ENCODE measurements at places on chromosomes 2 and 18. TPM values are rescaled to one million over a fixed set of nuclear protein-coding genes. Genes with fewer than 3 reads are reported as not detected.

The MRPL44 gene
- total RNA-seq = 36.1 TPM

The MEIS1 gene
- 11.8 TPM for total RNA-seq

The MLPH gene
- 27.2 TPM for total RNA-seq

The BCL2L11 gene
- total RNA-seq = 16.4 TPM

The GPAT2 gene
- 5.7 TPM for total RNA-seq

The CDH19 gene
- total RNA-seq = not detected

The SMCHD1 gene
- 24.8 TPM for total RNA-seq

The PSTPIP2 gene
- 8.9 TPM for total RNA-seq

The POTEI gene
- total RNA-seq = 0.06 TPM

The LIMS3 gene
- 35.2 TPM for total RNA-seq

The ATP9B gene
- 18.6 TPM for total RNA-seq

The CGREF1 gene
- total RNA-seq = 3.4 TPM

The SNRNP27 gene
- total RNA-seq = 49.3 TPM

The SP140 gene
- 0.10 TPM for total RNA-seq

The CMPK2 gene
- total RNA-seq = 36.6 TPM

The GULP1 gene
- total RNA-seq = 15.9 TPM

The GCC2 gene
- total RNA-seq = 11.8 TPM

The RTP5 gene
- not detected for total RNA-seq

The TEX44 gene
- not detected for total RNA-seq

The TXNDC2 gene
- total RNA-seq = not detected

The RIT2 gene
- not detected for total RNA-seq

The PLEKHB2 gene
- total RNA-seq = 113 TPM

The FAM228A gene
- not detected for total RNA-seq

The LAMA1 gene
- total RNA-seq = 3.1 TPM

The MYO5B gene
- 11.2 TPM for total RNA-seq

The SLC16A14 gene
- 1.1 TPM for total RNA-seq

The REG1B gene
- not detected for total RNA-seq

The TTN gene
- 0.41 TPM for total RNA-seq

The GREB1 gene
- 0.64 TPM for total RNA-seq

The TSPYL6 gene
- total RNA-seq = 0.06 TPM

The KIF5C gene
- 0.58 TPM for total RNA-seq

The RUFY4 gene
- total RNA-seq = not detected

The ACADL gene
- 0.05 TPM for total RNA-seq

The DDX1 gene
- total RNA-seq = 65.9 TPM

The SLC25A52 gene
- not detected for total RNA-seq

The KIAA2012 gene
- total RNA-seq = not detected
